ENCODE measurements at places on chromosomes 7 and 10.

DNA sequence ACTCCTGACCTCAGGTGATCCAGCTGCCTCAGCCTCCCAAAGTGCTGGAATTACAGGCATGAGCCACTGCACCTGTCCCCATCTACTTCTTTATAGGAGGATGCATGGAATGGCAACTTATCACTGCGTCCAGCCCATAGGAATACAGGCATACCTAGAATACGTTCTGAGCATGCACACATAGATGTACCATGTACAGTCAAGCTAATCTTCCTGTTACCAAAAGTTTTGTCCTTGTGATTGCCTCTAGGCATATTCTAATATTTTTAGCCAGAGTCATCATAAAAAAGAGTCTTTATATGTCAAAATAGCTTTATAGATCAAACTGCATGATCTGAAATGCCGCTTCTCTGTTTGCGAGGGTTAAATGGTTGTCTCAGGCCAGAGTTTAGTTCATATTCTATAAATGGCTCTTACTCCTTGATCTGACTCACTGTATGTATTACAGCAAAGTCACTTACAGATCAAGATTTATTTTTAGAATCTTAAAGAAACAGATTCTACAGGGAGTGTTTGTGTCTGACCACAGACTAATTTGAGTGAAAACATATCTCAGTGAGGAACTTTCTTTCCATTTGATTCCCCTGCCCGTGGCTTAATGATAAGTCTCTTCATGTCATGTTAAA lies 210.9 kb downstream of the CREB5 start:
- no peak for DNase-seq

- no peak for DNase-seq
Measured at GRCh38 chr10:44975431-44976331, 2.9 kb downstream of the DEPP1 start.

- DNase-seq, result no peak
Measured at GRCh38 chr10:122044045-122044661, 55.2 kb downstream of the TACC2 start.

DNA sequence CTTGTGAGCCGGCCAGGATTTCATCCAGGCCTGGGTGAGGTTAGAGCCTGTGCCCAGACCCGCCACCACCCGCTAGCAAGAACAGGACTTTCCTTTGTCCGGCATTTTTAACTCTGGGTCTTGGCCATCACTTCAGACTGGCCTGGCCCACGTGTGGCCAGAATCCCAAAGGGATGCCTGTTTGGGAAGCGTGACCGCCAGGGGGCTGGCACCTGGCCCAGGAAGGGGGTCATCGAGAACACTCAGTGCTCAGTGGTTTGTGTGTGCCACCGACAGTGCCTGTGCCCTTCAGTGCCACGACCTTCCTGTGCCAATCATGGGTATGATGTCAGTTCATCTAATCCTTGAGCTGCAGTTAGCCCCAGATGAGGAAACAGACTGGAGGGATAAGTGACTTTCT lies 85.0 kb downstream of the ZMIZ1 start:
- DNase-seq, result no peak

GRCh38 chr7:40903872-40904271 lies 769.1 kb downstream of the SUGCT start:
- DNase-seq, result no peak

GRCh38 chr7:6639032-6639431 lies 1.9 kb downstream of the ZNF316 start:
- no peak for DNase-seq

All from CD4-positive, alpha-beta T cell treated with Interferon alpha-2 for 1 hour (primary cell).